ENCODE measurements at places on chromosomes 4 and X.
A peak's percentile ranks its signal among the peaks of the same experiment; 100 is the strongest.

- DNase-seq = peak; percentile 45
These were observed 36.1 kb upstream of the IQSEC2 start for GRCh38 chrX:53317365-53318069.

GRCh38 chr4:164572877-164573279 is 181.1 kb upstream of the SMIM31 start:
- DNase-seq = no peak

GRCh38 chrX:37380924-37381323 is 31.8 kb downstream of the PRRG1 start:
- DNase-seq = no peak

- no peak for DNase-seq
These were observed 156.2 kb downstream of the ENOX2 start for GRCh38 chrX:130746709-130747342.

GRCh38 chr4:137432446-137433311 is 99.6 kb downstream of the PCDH18 start:
- DNase-seq = no peak

DNA sequence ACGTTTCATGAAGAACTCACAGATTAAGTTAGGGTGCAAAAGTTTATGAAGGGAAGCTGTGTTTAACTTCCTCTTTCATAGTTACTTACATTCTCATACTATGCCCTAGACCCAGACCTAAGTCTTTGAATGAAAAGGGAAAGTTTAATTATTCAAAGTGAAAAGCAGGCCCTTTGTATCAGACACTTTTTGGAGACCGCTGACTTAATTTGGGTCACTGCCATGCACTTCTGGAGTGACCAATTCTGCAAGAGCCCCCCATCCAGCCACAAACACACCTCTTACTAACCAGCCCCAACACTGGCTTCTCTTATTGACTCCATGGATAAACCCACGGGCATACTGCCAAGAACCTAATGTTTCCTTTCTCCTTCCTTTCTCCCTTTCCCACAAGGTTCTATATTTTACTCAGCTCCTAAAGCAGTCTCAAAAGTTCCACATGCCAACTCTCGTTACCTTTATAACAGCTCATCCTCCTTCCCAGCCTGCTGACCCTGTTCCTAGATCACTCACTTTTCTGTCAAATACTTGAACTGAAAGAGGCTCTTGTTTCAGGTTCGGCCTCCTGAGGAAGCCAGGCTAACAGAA is 34.5 kb downstream of the ABCE1 start:
- no peak for DNase-seq

GRCh38 chr4:6538575-6538974 is 36.4 kb upstream of the MAN2B2 start:
- no peak for DNase-seq

DNA sequence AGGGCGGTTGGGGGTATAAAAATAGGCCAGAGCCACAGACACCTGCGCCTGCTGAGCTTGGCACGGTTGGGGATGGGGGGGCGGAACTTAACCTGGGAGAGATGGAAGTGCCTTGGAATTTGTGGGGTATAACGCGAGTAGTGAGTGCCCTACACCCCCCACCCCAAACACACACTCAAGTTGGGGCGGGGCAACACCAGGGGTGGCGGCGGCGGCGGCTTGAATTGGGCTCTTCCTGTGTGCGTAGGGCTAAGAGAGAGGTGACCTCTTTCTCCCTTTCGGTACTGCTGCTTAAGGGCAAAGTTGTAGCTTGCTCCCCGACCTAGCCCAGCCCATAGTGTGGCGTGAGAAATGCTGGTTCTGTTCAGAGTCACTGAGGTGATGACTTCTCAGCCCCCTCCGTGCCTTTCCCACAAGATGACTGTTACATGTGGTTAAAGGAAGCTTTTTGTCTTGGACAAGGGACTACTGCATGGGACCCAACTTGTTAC is 839 bp downstream of the STK26 start:
- DNase-seq = no peak

GRCh38 chrX:37509349-37509748 is 62.1 kb upstream of the LANCL3 start:
- DNase-seq = no peak

DNA sequence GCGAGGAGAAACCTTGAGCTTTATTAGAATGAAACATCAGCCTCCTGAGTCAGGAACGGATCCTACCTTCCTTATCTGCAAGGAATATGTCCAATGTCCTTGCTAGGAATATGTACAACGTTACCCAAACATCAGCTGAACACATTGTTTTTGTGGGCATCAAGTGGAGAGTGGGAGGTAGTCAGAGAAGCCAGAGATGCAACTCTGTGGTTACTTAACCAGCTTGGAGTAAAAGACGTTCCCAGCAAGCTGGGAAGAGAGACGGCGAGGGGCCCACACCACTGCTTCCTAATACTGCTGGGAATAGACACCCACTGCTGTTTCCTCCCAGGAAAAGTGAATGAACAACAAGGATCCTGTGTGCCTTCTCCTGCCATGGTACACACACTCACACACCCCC is 74.4 kb upstream of the PLAC1 start:
- no peak for DNase-seq

DNA sequence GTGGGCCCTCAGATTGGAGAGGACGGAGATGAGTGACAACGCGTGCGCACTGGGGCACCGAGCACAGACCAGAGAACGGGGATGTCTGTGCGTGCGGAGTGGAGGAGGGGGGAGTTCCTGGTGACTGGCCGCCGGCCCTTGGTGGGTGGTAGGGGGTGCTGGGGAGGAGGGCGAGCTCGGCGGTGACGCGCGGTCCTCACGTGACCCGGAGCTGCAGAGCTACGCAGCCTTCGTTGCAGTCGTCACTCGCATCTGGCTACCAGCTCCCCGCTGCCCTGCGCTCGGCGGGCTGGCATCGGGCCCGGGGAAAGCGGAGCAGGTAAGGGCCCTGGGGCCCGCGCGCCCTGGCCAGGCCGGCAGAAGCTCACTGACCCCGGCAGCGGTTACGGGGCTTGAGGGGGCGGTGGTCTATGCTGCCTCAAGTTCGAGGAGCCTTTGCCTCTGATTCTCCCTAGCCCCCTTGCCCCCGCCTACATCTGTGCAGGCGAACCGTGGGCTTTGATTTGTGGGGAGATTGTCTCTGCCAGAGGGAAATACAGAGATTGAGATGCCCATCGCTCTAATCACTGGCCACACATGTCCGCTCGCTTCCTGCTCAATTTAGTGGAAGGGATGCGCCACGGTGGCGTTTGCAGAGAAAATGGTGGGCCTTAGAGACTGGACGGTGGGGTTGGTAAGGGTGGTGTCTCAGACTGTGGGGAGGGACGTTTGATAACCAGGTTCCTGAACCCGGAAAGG is at the start of gene ARMCX4:
ARMCX4 (plus strand) TSS at position 245 of the 738 bp plus-strand sequence. CDS start 3,134 bp downstream, outside the sequence.
- no peak for DNase-seq

GRCh38 chrX:22155126-22155525 is 117.6 kb upstream of the CBLL2 start:
- no peak for DNase-seq

GRCh38 chr4:52659722-52660261 is 691 bp upstream of the USP46 start:
- DNase-seq = no peak

GRCh38 chr4:1177274-1178141 is 5.1 kb upstream of the SPON2 start:
- DNase-seq = no peak

- DNase-seq = no peak
These were observed 7.2 kb upstream of the FAM9C start for GRCh38 chrX:13051529-13052172.

DNA sequence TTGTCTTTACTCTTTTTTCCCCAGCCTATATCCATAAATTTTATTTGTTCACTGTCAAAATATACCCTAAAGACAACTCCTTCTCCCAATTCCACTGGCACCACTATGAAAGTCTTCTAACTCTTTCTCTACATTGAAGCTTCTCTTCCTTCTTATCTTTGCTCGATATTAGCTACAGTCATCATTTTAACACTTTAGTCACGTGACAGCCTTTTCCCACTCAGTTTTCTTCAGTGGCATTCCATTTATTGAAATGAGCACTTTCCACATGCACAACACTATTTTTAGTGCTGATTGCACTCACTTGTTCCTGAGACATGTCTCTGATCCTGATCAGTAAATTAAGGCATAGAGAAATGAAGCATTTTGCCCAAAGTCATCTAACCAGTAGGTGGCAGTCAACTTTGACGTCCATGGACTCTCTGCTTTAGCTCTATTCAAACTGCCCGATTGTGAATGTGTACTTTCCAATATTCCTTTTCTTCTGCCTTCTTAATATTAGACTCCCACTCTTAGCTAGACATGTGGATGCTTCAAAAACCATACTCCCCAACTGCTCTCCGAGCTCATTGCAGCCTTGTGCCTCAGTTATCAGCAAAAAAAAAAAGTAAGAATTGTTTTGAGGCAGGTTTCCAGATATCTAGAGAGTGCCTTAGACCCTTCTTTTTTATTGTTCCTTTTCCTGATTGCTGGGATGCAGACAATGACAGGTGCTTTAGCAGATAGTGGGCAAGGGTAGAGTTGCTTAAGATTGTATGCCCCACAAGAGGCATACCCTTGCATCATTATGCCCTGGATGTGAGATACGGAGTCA is 394.4 kb upstream of the ADGRL3 start:
- no peak for DNase-seq

- no peak for DNase-seq
These were observed 57.1 kb upstream of the HPGD start for GRCh38 chr4:174579421-174579820.
